8988T (cell line): ENCODE measurements at places on chromosomes 16 and 17.
A peak's percentile ranks its signal among the peaks of the same experiment; 100 is the strongest.

- DNase-seq, result no peak
These were observed 11.1 kb downstream of the PIMREG start for GRCh38 chr17:6455321-6455705.

DNA sequence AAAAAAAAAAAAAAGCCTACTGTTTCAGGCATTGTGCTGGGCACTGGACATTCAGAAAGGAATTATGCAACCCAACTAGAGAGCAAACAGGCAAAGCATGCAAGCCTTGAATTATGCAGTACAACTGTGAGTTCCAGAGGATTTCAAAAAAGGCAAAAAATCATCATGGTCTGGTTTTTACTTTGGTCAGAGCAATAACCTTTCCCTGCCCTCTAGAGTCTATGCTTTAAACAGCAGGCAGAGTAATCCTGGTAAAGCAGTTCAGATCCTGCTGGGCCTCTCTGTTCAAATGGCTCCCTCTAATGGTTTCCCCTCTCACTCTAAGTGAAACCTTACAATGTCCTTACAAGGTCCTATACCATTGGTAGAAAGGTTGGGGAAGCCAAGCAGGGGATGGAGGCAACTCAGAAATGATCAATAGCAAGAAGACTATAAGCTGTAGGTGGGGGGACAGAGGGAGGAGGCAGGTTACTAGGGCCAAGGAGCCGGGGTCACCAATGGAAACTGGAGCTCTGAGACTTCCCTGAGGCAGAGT lies 4.6 kb upstream of the TAF15 start:
- DNase-seq, result peak; percentile 68

DNA sequence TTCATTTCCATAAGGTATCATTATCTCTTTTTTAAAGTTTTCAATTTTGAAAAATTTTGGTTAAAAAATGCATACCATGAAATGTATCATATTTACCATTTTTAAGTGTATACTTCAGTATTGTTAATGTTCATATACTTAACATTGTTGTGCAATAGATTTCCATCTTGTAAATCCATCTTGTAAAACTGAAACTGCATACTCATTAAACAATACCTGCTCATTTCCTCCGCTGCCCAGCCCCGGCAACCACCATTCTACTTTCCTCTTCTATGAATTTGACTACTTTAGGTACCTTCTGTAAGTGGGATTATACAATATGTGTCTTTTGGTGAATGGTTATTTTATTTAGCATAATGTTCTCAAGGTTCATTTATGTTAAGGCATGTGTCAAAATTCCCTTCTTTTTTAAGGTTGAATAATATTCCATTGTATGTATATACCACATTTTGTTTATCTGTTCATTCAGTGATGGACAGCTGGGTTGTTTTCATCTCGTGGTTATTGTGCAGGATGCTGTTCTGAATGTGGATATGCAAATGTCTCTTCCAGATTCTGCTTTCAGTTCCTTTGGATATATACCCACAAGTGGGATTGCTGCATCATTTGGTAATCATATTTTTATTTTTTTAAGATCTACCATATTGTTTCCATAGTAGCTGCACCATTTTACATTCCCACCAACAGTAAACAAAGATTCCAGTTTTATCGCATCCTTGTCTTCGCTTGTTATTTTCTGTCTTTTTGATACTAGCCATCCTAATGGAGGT lies 6.7 kb downstream of the CCL2 start:
- DNase-seq, result no peak

- DNase-seq, result no peak
These were observed 12.4 kb upstream of the ODF4 start for GRCh38 chr17:8327303-8327649.

DNA sequence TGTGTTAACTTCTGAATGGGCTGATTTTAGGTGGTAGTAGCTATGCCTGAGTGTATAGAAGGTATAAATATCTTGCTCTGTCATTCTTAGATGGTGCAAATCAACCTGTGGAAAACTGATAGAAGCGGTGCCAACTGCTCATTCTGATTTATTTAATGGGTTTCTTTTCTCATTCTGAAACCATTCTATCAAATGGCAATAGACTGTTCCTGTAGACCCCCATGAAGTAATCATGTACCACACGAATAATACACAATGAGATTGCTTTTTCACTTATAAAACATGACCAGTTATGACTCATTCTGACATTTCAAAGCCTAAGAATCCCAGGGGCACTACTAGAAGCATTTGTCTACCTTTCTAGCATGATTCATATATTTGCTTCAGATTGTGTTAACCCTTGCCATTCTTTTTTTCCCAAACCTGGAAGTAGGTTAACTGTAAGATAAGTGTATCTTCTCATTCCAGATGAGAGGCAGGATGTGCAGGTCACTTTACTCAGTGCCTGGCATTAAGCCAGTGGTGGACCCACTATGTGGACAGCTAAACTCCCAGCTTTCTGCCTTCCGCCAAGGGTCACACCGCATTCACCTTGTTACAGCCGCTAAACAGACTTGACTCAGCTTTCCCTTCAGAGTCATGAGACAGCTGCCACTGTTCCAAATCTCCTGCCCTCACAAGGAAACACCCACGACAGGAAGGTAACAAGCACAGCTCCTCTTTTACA lies 16.4 kb upstream of the SLC16A11 start:
- peak; percentile 46 for DNase-seq

GRCh38 chr17:31050948-31051347 lies 43.8 kb upstream of the NF1 start:
- DNase-seq, result no peak

- DNase-seq, result no peak
These were observed 21.4 kb downstream of the PLCD3 start for GRCh38 chr17:45110676-45111611.

DNA sequence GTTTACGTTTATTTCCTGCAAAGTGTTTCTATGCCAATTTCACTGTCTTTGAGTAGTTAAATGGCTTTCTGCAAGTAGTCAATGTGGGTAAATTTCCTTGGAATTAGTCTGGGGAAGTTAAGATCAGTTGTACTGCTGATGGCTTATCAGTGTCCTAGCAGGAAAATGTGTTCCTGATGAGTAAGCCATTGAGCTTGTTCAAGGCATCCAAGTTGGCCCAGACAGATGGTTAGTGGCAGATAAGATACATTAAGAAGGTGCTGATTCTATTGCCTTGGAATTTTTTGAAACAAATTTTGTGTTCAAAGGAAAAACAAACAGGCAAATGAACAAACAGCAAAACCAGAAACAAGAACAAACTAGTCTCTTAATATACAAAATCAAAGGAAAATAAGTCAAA lies 258.4 kb downstream of the MAP2K6 start:
- no peak for DNase-seq

GRCh38 chr16:57764341-57765159 lies 29.0 kb downstream of the KATNB1 start:
- peak; percentile 93 for DNase-seq

- DNase-seq, result no peak
These were observed 8.1 kb upstream of the PPP1R27 start for GRCh38 chr17:81842725-81843504.

- DNase-seq, result no peak
These were observed 30.6 kb downstream of the ABCA9 start for GRCh38 chr17:69030169-69030568.

DNA sequence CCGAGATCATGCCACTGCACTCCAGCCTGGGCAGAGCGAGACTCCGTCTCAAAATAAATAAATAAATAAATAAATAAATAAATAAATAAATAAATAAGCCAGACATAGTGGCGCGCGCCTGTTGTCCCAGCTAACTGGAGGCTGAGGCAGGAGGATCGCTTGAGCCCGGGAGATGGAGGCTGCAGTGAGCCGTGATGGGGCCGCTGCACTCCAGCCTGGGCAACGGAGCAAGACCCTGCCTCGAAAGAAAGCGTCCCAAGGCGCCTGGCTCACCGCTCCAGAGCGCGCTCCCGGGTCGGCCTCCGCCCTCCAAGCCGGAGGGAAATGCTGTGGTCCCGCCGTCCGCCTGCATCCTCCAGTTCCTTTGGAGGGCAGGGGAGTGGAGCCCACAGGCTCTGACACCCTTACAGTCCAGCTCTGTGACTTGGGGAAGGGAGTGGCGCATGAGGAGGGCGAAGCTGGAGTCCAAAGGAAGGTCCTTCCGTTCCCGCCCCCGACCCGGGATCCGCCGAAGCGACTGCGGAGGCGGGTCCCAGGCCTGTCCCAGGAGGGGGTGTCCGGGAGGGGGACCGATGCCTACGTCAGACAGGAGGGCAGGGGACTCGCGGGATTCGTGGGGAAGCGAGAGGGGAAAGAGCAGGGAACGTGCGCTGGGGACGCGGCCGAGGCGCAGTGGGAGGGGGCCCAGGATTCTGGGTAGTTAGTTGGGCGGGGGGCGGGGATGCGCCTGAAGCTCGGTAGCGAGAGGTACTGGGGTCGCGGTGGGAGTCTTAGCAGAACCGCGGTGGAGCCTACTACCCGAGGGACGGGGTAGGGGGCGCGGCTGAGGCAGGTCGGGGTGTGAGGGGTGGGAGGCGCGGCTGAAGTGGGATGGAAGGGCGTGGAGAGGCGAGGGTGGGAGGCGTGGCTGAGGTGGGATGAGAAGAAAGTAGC lies 8.4 kb upstream of the TRPV2 start:
- DNase-seq, result no peak

GRCh38 chr16:86519649-86520316 lies 9.5 kb downstream of the FOXF1 start:
- DNase-seq, result no peak

DNA sequence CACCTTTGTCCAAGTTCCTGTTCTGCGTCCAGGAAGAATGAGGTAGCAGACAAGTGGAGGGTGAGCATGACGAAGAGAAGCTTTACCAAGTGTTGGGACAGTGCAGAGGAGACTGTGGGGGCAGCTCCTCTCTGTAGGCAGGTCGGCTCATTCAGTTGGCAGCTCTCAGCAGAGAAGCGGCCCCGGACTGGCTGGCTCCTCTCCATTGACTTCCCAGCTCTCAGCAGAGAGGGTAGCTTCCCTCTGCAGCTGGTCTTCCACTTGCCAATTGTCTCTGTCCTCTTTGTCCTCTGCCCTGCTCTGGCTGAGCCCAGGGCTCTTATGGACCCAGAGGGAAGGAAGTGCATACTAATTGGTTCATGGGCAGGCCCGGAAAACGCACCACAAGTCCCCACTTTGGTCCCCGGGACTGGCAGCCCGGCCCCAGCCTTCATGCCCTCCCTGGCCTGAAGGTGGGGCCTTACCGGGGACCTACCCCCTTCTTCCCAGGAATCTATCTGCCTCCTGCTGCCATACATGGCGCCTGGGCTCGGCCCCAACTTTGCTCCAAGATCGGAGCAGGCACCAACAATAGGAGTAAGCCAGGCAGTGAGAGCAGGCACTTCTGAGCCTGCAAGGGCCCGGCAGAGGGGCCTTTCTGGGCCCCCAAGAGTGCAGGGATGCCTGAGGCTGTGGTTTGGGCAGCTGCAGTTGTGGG lies 10.1 kb downstream of the KCTD5 start:
- no peak for DNase-seq

- DNase-seq, result no peak
These were observed 2287.0 kb downstream of the TP53TG3F start for GRCh38 chr16:35746281-35746962.

DNA sequence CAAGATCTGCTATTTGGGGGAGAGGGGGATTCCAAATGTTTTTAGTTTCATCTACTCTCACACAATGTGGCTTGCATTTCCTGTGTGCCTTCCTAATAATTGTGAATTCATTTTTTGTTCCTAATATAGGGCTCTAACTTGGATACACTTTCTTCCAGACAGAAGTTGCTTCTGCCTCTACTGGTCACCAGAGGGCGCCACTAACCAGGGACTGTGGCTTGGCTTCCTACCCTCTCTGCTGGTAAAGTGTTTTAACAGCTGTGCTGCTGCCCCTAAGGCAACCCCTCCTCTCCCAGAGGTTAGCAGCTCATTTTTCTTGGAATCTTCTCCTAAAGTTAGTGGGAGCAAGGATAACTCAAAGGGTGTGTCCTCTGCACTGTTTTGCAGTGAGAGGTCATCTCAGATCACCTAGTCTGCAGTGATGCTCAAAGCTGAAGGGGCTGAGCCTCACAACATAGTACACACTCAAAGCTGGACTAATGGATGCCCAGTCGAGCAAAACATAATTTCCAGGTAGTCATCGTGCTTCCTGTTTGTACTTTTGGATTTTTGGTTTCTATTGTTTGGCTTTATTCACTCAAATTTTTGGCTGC lies 5.0 kb upstream of the PRSS54 start:
- no peak for DNase-seq

DNA sequence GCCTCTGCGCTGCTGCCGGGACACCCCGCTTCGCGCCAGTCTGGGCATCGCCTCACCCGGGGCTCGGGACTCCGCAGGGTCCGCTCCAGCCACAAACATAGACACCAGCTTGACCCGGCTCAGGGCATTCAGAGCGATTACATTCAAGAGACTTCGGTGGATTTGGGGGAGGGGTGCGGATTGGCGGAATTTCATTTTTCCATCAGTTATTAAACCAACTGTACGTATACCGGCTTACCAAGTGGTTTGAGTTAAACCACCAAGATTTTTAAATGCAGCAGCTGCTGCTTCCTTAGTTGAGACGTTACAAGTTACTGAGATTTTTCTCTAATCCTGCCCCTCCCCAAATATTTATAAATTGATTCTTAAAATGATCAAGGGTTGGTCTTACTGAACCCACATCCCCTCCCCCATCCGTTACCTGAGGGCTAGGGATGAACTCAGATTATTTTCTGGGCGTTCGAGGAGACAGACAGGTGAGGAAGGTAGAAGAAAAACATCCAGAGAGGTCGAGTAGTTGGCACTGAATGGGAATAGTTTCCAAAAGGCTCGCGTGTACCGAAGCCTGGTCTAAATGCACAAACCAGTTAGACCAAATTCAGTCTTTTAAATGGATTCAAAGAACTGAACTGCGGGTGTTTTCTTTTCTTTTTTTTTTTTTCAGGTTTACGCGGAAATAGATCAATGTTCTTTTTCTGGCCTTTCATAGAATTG lies 1.5 kb downstream of the CRHR1 start:
- DNase-seq, result no peak

DNA sequence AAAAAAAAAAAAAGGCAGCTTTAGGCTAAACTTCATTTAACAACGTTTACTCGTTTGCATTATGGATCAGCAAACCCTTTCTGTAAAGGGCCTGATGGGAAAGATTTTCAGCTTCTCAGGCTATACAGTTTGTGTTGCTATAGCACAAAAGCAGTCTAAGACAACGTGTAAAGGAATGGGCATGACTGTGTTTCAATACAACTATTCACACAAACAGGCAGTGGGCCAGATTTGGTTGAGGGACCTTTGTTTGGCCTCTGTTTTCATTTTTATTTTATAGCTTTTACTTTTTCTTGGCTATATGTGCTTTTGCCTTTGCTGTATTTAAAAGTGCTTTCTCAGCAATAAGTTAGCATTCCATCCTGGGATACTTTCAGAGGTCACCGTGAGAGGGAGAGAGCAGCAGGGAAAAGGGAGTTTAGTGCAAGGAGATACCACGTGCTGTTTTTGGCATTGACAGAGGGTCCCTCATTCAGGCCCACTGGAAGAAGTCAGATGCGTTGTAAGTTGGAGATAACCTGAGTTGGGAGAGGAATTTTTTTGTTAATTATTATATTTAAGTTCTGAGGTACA lies 335.6 kb downstream of the UTP18 start:
- no peak for DNase-seq
